GF-D8 (cell line): ENCODE measurements at places on chromosomes 16 and 17.
A peak's percentile ranks its signal among the peaks of the same experiment; 100 is the strongest.

DNA sequence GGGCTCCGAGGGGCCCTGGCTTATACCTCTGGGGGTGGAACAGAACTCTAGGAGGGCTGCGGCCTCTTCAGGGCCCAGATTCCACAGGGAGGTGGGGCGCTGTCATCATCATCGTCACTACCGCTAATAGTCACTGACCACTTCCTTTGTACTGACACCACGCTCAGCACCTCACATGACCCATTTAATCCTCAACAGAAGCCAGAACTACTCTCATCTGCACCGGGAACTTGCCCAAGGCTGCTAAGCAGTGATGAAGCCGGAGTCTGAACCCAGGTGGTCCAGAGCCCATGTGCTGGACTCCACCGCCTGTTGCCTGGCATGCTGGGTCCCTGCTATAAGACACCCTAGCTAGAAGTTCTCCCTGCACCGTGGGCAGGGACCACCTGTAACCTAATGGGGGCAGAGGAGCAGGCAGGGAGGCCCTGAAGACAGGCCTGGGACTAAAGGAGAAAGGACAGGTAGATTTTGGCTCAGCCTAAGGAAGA is 12.0 kb downstream of the UNC13D start:
- peak; percentile 39 for DNase-seq

GRCh38 chr17:18004884-18005305 is 32.2 kb downstream of the DRC3 start:
- DNase-seq: no peak

DNA sequence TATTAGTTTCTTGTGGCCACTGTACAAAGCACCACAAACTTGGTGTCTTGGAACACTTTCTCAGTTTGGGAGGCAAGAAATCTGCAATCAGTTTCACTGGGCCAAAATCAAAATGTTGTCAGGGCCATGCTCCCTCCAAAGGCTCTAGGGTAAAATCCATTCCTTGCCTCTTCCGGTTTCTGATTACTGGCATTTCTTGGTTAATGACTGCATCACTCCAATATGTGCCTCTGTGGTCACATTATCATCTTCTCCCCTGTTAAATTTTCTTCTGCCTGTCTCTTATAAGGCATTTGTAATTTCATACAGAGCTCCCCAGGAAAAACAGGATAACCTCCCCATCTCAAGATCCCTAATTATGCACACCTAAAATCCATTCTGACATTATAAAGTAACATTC is 34.8 kb downstream of the ZNF287 start:
- no peak for DNase-seq

- peak; percentile 22 for DNase-seq
Measured at GRCh38 chr17:75288770-75289114, 491 bp downstream of the SLC25A19 start.

- no peak for DNase-seq
Measured at GRCh38 chr17:2095536-2095910, 40.6 kb downstream of the HIC1 start.

GRCh38 chr16:22385196-22385595 is 10.8 kb upstream of the CDR2 start:
- no peak for DNase-seq

GRCh38 chr17:79926142-79926604 is 86.9 kb upstream of the CBX4 start:
- DNase-seq: peak; percentile 13

DNA sequence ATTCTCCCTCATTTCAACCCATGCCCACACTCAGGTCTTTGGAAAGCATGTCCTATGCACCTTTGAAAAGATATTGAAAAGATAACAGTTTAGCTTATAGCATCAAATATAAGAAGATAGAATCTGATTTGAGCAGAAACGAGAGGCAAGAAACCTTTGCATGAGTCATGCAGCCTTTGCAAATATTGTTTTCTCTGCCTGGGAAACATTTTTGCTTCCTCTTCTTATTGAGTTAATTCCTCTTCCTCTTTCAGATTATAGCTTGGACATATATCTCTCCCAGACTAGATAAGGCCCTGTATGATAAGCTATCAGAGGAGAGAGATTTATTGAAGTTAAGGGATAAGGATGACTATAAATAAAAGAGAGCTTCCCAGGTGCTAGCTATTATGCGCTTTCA is 46.1 kb upstream of the KCNJ2 start:
- DNase-seq: no peak

DNA sequence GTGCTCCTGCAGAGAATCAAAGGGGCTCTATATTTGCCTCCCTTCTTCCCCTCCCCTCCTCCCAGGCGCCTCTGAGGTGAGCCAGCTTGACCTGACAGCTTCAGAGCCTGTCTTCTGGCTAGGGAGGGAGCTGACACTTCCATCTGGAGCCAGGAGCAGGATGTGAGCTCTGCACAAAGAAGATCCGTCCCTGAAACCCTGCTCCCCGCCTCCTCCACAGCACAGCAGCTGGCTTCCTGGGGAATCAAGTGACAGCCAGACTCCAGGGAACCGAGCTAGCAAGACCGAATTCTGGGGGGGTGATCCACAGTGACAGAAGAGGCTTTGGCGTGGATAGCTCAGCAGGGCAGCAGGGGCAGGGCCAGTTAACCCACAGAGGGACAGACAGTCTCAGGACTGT is 37.2 kb downstream of the CCDC182 start:
- DNase-seq: no peak

- no peak for DNase-seq
Measured at GRCh38 chr16:89925596-89926079, 2.5 kb downstream of the TUBB3 start.

GRCh38 chr16:11029948-11030347 is 85.6 kb downstream of the CLEC16A start:
- DNase-seq: no peak
